ENCODE measurements at places on chromosomes 13 and 19.

- DNase-seq: no peak
Observed at GRCh38 chr13:85031771-85032170, 767.4 kb downstream of the SLITRK6 start.

DNA sequence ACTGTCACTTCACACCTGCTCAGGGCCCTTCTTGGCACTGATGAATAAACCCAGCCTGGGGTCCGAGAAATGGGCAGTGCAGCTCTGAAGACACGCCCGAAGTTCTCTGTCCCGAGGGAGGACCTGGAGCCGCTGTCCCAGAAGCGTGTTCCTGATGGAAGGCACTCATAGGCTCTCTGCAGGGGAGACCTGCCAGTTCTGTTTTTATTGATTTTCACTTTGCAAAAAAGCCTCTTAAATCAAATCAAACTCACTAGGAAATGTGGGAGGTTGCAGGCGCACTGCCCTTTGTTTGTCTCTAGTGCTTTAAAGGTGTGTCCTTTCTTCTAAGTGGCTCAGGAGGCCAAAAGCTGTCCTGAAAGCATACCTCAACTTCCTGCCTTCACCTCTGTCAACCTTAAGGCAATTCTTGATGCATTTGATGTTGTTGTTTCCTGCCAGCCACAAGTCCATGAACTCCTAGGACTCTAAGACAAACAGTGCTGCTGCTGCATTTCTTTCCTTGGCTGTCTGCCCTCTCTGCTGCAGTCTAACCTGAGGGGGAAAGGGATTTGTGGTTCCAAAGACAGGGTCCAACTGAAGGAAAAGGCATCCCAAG is 663.2 kb downstream of the UQCRFS1 start:
- DNase-seq: no peak

- peak; percentile 67 for DNase-seq
Observed at GRCh38 chr19:42480335-42481095, 37.8 kb upstream of the CXCL17 start.

- DNase-seq: no peak
Observed at GRCh38 chr13:30329009-30329585, 21.7 kb upstream of the KATNAL1 start.

DNA sequence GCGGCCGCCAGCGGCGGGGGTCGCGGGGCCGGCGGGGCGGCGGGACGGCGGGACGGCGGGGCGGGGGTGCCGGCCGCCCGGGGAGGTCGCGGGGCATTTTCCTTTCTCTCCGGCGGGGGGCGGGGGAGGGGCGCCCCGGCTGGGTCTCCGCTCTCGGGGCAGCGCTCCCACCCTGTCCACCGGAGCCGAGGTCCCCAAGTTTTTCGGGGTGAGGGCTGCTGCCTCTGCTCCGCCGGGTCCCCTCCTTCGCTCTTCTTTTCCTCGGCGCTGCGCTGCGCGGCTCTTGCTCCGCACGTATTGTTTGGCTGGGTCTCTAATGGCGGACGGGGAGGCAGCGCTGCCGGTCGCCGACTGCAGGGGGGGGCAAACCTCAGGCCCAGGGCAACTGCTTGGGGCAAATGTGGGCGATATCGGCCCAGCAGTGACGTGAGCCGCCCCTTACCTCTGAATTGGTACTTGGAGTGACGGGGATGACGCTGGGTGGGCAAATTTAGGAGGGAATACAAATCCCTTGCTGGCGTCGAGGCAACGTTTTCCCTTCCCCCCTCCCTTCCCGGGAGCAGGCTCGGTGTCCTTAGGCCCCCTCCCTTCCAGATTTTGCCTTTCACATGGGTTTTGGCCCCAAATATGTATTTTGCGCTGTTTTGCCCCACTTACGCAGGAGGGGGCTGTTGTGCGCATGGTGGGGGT is 759 bp downstream of the ZMYM2 start:
- peak; percentile 66 for DNase-seq

DNA sequence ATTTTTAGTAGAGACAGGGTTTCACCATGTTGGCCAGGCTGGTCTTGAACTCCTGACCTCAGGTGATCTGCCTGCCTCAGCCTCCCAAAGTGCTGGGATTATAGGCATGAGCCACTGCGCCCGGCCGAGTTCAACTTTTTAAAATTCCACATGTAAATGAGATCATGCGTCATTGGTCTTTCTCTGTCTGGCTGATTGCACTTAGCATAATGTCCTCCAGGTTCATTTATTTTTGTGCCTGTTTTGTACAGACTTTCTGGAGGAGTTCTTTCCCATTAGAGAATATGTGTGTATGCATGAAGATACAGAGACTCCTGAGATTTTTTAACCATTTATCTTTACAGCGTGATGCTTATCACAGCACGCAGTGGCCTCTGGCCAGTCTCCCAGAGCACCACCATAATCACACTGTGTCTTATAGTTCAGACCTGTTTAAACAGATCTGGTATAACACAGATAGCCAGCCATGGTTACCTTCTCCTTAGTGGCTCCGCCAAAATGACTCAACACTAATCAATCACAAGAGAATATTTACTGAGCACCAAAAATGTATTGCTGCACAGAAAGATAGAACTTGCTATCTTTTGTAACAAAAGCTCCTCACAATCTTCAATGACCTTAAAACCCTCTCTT is 11.4 kb upstream of the STARD13 start:
- DNase-seq: no peak

DNA sequence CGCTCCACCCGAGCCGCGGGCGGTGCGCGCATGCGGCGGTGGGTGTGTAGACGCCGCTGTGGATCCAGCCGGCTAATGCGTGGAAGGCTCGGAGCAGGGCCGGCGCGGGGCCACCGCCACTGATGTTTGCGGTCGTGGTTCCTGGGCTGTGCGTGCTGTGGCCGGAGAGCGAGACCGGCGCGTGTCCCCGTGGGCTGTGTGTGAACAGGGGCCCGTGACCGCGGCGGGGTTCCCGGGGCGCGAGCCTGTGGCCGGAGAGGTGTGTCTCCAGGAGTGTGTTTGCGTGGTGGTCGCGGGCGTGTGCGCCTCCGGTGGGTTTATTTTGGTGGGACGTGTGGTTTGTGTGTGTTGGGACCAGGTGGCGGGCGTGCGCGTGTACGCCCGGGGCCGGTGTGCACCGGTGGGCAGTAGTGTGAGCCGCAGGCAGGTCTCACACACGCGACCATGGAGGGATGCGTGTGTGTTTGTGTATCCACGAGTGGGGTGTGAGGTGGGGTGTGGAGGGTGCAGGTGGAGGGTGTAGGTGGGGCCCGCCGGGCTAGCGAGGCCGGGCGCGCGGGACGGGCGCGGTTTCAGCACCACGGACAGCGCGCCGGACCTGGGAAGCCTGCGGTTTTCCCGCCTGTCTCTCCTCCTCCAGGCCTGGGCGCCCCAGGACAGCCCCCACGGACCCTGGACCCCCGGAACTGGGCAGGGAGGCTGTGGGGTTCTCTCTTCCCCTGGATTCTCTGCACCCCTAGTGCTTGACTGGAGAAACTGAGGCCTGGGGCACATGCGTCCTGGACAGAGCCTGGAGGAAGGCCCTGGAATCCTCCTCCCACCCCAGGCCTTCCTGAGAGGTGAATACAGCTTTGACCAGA is 1.6 kb downstream of the HCN2 start:
- no peak for DNase-seq

DNA sequence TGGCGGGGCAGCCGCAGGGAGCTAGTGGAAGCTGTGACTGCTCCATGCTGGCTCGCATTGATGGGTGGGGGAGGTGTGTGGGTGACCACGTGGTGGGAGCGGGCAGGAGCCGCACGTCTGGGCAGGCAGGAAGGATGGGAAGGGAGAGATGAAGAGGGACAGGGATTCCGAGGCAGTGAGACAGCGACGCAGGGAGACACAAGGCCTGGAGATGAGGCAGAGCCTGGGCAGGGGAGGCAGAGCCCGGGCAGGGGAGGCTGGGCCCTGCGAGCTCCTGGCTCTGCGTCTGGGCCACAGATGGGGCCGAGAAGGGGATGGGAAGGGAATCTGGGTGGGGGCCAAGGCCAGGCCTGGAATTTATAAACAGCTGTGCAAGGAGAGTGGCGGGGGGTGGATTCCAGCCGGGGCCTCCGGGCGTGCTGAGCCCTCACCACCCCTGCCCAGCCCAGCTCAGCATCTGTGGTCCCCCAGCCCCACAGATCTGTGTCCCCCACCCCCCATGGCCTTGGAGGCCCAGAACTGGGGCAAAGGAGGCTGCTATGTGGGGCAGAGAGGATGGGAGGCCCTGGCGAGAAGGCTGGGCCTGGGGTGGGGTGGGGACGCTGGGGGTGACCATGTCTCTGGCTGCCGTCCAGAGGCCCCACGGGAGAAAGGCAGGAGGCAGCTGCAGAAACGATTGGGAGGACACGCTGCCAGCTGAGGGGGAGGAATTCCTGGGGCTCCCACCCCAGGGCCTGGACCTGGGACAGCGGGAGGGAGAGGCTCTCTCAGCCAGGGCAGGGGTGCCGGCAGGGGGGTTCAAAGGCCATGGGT is 6.0 kb downstream of the EHD2 start:
- no peak for DNase-seq

GRCh38 chr13:103517768-103518102 is 451.5 kb upstream of the SLC10A2 start:
- no peak for DNase-seq

GRCh38 chr13:34201050-34201913 is 383.3 kb downstream of the RFC3 start:
- DNase-seq: no peak

GRCh38 chr13:26600343-26600742 is 42.9 kb downstream of the WASF3 start:
- DNase-seq: no peak

- DNase-seq: no peak
Observed at GRCh38 chr13:99955747-99956472, 15.7 kb downstream of the ZIC5 start.

DNA sequence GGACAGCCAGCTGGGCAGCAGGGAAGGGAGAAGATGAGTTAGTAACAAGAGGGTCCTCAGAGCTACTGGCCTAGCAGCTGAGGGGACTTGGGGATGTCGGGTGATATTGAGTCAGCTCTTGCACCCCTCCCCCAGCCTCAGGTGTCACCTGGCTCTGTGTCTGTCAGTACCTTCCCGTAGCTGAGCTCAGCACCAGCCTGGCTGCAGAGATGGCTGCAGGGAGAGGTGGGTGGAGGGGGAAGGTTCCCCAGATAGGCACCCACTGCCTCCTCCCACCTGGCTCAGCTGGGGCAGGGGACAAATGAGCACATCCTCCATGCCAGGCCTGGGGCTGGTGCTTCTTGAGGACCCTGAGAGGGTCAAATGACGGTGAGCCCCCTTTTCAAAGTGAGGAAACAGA is 6.8 kb upstream of the KPTN start:
- DNase-seq: no peak

GRCh38 chr13:78319101-78319627 is 284.2 kb downstream of the POU4F1 start:
- no peak for DNase-seq

GRCh38 chr13:36288794-36289391 is 8.7 kb downstream of the CCDC169 start:
- no peak for DNase-seq

- peak; percentile 10 for DNase-seq
Observed at GRCh38 chr19:50772476-50772875, 2.2 kb downstream of the GPR32 start.

- DNase-seq: no peak
Observed at GRCh38 chr13:87235621-87236020, 435.6 kb upstream of the SLITRK5 start.

DNA sequence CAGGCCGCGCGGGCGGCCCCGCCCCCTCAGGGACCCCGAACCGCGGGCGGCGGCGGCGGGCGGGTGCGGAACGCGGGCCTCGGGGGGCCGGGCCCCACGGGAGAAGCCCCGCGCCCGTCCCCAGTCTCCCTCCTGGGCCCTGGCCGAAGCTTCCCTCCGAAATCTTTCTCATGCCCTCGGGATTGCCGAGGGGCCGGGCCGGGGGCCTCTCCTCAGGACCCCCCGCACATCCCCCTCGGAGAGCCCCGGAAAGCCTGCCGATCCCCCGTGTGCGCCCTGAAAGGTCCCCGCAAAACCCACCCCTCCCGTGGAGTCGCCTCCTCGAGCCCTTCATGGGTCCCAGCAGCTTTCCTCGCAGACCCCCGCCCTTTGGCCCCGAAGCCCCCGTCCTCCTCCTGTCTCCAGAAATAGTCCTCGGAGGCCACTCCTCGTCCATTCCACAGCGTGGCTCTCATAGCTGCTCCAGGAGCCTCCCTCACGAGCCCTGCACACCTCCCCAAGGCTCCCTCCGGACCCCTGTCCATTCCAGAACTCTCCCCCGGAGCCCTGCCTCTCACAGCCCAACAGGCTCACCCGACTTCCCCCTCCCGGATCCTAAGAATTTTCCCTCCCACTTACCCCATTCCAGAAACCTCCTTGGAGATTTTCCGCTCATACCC is 555 bp downstream of the SAMD4B start:
- DNase-seq: no peak

DNA sequence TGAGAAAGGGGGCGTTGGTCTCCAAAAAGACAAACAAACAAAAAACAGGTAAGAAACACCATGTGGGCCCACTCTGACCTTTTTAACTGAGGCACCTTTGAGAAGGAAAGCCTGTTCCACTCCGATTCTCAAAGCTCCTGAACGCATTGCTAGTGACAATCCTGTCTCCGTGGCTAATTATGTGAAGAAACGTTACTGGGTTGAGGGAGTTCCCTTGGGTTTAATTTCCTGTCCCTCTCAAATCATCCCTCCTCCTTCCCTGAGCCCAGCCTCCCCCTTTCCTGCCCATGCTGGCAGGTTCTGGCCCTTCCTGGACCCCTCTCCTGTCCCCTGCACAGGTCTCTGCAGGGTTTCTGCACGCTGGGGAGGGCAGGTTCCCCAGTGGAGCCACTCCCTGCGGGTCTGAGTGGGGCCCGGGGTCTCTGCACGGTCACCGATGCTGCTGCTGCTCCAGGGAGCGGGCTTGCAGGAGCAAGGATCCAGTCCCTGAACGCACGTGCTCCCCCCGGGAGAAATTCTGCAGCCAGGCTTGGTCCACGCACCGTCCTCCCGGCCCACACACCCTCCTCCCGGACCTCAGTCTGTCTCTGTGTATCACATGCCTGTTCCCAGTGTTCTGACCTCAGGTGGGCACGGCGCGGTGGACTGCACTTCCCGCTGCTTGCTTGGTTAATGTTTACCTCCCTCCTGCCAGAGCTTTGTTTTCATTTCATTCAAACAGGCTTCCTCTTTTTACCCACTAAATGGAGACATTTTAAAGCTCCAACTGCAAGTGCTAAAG is 76.4 kb upstream of the MCF2L start:
- peak; percentile 3 for DNase-seq

- DNase-seq: peak; percentile 23
Observed at GRCh38 chr19:46063201-46063600, 22.4 kb upstream of the IGFL4 start.

DNA sequence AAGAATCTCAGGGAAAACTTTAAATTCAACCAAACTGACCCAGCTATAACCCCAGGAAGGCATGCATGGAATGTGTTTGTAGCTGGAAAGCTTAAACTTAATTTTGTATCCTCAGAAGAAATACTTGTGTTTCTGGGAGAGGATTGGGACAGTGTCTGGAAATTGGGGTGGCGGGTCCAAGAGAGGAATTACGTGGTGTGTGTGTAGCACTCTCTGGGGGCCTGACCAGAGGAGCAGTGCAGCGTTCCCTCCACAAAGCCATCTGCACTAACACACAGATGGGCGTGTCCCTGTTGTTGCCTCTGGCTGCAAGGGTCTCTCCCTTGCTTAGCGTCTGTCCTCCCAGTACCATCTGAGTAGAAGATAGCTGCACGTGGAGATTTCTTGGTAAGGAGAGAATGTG is 6.4 kb downstream of the GARRE1 start:
- DNase-seq: no peak

- no peak for DNase-seq
Observed at GRCh38 chr19:2332341-2333026, 4.0 kb downstream of the SPPL2B start.

GRCh38 chr19:44623080-44623479 is 9.7 kb downstream of the IGSF23 start:
- DNase-seq: peak; percentile 43

- no peak for DNase-seq
Observed at GRCh38 chr13:112487127-112487517, 100.8 kb downstream of the TUBGCP3 start.

- DNase-seq: peak; percentile 75
Observed at GRCh38 chr13:30422054-30422839, at the start of gene UBE2L5. Gene UBE2L5 (plus strand): TSS chr13:30422493. CDS start chr13:30427991, 5,498 bp downstream.

Data from inflammatory macrophage treated with lipopolysaccharide for 4 hours (primary cell).